ENCODE measurements at places on chromosomes 2 and 18.

- no peak for DNase-seq
Observed at GRCh38 chr2:120825370-120826259, 89.9 kb downstream of the GLI2 start.

GRCh38 chr18:10131460-10132395 is 217.9 kb downstream of the VAPA start:
- DNase-seq: no peak

DNA sequence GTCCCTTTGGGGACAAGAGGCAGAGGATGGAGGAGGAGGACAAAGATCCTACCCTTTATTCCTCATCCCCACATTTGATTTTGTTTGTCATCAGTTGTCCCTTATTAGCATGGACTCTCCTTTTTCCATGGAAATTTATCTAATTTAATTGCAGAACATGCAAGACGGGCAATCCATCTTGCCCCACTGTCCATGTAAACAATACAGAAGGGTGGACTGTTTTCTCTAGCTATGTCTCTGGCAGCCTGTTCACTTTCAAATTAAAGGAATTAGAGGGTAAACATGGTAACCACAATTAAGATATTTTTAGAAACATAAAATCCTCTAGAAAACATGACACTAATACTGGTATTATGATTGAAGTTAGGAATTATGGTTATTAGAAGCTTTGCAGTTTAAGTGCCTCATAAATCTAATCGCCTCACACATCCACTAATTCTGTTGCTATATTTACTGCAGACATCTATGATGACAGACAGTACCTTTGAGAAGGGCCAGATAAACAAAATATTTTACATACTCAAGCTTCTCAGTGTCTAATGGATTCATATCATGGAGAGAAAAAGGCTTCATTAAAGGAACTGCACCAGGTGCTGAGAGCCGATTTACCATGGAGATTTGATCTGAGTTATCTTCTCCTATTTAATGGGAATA is 215.5 kb downstream of the LNPK start:
- no peak for DNase-seq

DNA sequence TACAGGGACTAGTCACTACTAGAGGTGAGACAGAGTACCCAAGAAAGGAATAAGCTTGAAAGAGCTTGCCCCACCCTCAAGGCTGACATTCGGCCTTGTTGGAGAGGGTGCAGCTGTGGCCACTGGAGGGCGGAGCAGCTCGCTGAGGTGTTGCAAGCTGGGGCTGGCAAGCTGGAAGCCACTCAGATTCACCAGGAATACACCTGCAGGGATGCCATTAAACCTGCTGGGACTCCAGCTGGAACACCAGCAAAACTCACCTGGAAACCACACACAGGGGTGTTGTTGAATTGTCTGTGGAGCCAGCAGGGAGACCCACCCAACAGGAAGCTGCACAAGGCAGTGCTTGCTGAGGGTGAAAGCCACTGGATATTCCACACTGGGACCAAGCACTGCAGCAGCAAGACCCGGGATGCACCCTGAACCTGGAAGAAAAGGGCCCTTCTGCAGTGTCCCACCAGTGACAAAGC is 26.1 kb downstream of the KCTD18 start:
- no peak for DNase-seq

GRCh38 chr2:27572998-27573429 is 9.8 kb upstream of the ZNF512 start:
- no peak for DNase-seq

GRCh38 chr18:48925491-48925780 is 25.3 kb downstream of the SMAD7 start:
- no peak for DNase-seq

DNA sequence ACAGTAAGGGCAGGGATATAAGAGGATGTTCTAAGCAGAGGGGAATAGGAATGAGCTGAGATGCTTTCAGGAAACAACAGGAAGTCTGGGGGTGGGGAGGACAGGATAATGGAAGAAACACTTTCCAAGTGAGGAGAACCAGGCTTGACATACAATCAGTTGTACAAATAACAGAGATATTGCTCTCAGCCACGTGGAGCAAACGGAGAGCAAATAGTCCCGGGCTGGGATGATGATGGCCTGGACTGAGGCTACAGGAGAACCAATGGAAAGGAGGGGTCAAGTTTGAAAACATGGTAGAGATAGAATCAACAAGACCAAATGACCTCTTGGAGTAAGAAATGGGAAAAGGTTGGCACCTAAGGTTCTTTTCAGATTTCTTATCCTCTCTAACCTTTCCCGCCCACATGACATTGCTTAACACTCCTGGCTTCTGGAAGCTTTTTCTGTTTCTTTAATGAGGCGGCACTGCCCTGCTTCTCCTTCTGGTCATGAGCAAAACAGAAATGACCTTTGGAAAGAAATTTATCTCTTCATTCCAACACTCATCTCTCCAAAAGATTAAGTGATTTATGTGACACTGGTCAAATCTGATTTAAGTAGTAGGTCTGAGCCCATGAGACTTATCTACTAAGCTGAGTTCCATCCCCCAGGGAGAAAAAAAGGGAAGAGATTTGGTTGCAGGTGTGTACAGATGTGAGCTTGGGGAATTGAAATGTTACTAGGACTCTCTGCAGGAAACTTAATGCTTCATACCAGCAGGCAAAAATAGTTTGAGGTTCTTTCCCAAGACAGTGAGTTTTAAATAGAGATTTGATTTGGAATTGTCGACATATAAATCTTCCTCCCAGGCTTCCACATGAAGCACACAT is 442.9 kb upstream of the HNRNPA3 start:
- DNase-seq: no peak

- no peak for DNase-seq
Observed at GRCh38 chr2:172985139-172985892, 90.3 kb upstream of the MAP3K20 start.

DNA sequence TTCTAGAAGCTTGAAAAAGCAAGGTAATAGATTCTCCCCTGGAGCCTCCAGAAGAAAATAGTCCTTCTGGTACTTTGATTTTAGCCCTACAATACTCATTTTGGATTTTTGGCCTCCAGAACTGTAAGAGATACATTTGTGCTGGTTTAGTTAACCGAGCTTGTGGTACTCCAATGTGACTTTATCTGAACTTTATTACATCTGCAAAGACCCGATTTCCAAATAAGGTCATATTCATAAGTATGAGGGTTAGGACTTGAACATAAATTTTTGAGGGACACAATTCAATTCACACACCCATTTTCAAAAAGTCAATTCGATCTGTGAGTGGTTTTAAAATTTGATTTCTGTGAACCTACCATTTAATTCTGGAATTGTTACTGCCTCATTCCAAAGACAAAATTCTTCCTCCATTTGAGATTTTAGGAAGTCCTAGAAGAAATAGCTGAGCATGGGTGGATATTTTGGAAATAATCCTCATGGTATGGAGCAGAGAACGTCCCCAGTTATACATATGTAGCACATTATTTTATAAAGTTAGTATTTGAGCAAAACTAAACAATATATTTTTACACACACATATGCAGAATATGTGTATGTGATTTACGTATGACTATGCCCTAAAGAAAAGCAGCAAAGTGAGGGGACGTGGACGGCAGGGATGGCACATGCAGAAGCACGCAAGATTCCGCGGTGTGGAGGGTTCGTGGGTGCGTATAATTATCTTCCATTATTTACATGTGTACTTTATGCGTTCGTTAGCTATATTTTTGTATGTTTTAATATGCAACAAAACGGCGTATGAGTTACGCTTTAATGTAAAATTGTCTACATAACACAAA is 905 bp upstream of the NUP35 start:
- DNase-seq: no peak

DNA sequence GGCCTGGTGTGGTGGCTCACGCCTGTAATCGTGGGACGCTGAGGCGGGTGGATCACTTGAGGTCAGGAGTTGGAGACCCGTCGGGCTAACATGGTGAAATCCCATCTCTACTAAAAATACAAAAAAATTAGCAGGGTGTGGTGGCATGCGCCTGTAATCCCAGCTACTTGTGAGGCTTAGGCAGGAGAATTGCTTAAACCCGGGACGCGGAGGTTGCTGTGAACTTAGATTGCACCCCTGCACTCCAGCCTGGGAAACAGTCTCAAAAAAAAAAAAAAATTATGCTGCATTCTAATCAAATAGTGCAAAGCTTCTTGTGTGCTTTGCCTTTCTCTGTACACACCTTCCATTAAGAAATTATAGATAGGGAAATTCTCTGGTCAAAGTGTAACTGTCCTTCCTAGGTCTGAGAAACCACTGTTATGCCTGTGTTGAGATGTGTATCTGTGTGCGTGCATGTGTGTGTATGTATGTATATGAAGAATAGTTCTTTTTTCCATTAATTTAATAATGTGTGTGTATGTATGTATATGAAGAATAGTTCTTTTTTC is 2.5 kb downstream of the CD28 start:
- DNase-seq: no peak

- DNase-seq: no peak
Observed at GRCh38 chr2:62801814-62802523, 96.5 kb downstream of the EHBP1 start.

- DNase-seq: no peak
Observed at GRCh38 chr2:207772081-207772843, 2.6 kb upstream of the FZD5 start.

GRCh38 chr18:78813936-78814710 is 165.5 kb upstream of the SALL3 start:
- DNase-seq: peak; percentile 37

GRCh38 chr2:240494194-240494793 is 58.8 kb downstream of the GPC1 start:
- DNase-seq: no peak

DNA sequence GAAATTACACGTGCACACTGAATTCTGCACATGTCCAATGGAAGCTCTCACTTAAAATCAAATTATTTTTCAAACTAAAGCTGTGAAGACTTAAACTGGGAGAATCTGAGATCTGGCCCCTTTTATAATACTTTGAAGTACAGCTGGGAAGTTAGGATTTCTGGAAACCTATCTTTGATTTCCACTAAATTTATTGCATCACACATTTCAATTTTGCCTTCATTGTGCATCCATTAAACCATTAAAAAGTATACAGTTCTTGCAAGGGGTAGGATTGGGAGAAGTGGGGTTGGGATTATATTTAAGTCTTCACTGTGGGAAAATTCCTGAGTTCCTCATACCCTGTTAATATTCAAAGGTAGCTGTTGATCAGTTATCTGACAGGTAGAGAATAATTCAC is 1229.6 kb upstream of the ZEB2 start:
- DNase-seq: no peak

GRCh38 chr2:174124181-174124580 is 124.2 kb downstream of the OLA1 start:
- no peak for DNase-seq

GRCh38 chr2:36511858-36512603 is 85.9 kb downstream of the FEZ2 start:
- DNase-seq: no peak

- no peak for DNase-seq
Observed at GRCh38 chr2:117562654-117563053, 251.8 kb upstream of the DDX18 start.

- DNase-seq: no peak
Observed at GRCh38 chr2:12236136-12236844, 480.4 kb upstream of the TRIB2 start.

GRCh38 chr2:180707884-180708205 is 272.6 kb upstream of the UBE2E3 start:
- DNase-seq: no peak

DNA sequence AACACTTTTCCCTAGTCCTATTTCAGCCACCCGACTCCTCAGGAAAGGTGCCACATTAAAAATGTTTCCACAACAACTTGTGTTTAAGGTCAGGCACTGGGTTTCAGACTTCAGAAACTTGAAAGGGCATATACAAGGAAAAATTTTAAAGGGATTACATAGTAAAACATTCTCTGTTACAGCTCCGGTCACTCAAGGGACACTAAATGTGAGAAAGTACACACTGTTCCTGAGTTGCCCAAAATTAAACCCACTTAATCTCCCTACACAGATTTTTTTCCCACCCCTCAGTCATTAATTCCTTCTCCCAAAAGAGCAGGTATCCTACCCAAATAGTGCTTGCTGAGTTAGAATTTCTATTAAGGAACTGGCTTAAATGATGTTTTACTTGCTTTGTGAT is 14.2 kb downstream of the STK39 start:
- DNase-seq: no peak

- no peak for DNase-seq
Observed at GRCh38 chr2:98149333-98149697, 62.3 kb downstream of the VWA3B start.

GRCh38 chr18:675307-675706 is 17.9 kb downstream of the TYMS start:
- no peak for DNase-seq

- DNase-seq: no peak
Observed at GRCh38 chr2:241799522-241800197, 9.3 kb upstream of the NEU4 start.

GRCh38 chr2:207225773-207226172 is 60.0 kb upstream of the KLF7 start:
- DNase-seq: no peak

- DNase-seq: no peak
Observed at GRCh38 chr18:58891776-58892175, 27.1 kb downstream of the ZNF532 start.

DNA sequence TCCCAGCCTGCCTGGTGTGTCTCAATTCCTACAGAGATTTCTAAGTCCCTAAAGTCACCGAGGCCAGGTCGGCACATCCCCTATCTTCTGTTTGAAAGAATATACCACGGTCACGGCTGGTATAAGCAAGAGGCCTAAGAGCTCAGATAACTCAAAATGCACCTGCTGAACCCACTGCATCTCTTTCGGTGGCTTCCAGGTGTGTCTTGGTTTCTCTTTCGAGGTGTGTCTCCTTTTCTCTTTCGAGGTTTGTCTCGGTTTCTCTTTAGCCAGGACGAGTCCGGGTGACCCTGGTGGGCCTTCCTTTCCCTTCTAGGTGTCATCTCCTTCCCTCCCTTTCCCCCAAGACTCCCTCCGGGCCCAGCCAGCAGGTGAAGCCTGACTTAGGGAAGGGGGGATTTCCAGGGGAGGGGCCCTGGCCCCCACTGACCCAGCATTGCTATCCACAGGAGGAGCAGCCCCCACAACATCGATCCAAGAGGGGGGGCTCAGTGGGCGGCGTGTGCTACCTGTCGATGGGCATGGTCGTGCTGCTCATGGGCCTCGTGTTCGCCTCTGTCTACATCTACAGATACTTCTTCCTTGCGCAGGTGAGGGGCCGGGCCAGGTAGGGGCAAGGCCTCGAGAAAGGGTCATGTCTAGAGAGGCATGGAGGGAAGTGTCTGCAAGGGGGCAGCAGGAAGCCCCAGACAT is 8.4 kb downstream of the ITM2C start:
- DNase-seq: no peak

GRCh38 chr18:61047794-61048193 is 285.4 kb upstream of the CDH20 start:
- DNase-seq: no peak

DNA sequence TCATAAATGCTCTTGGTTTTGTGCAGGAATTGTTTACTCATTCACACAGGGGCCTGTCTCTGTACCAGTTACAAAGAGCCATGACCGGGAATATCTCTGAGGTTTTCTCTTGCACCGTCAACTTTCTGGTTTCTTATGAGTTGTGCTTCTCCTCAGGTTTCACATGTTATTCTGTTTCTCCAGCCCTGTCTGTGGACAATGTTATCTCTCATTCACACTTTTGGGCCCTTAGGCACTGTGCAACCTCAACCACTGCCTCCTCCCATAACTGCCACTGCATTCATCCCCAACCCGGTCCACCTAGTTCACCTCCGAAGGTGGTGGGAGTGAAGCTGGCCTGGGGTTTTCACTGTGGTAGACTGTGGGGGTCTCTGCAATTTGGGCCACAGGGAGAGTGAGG is 22.5 kb upstream of the NEDD4L start:
- DNase-seq: no peak
